Foreskin keratinocyte (primary cell): ENCODE measurements at places on chromosomes 12 and 14.
A peak's percentile ranks its signal among the peaks of the same experiment; 100 is the strongest.

- no peak for DNase-seq
Measured at GRCh38 chr14:103867020-103867419, 19.6 kb upstream of the PPP1R13B start.

DNA sequence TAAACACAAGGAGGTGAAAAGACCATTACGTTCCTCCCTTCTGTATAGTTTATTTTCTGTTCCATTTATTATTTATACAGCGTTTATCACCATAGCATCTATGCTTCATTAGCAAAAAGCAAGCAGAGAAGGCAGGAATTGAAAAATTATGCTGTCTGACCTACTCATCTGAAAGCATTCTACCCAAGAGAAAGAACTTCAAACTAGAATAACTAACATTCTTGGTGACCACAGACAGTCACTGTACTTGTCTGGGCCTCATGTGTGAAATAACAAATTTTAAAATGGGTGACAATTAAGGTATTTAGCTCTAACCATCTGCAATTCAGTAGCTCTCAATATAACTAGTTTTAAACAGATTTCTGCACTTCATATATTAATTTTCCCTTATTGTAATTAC lies 29.3 kb upstream of the PDE3A start:
- no peak for DNase-seq

GRCh38 chr12:60345442-60345841 lies 749.6 kb downstream of the SLC16A7 start:
- DNase-seq, result peak; percentile 57

DNA sequence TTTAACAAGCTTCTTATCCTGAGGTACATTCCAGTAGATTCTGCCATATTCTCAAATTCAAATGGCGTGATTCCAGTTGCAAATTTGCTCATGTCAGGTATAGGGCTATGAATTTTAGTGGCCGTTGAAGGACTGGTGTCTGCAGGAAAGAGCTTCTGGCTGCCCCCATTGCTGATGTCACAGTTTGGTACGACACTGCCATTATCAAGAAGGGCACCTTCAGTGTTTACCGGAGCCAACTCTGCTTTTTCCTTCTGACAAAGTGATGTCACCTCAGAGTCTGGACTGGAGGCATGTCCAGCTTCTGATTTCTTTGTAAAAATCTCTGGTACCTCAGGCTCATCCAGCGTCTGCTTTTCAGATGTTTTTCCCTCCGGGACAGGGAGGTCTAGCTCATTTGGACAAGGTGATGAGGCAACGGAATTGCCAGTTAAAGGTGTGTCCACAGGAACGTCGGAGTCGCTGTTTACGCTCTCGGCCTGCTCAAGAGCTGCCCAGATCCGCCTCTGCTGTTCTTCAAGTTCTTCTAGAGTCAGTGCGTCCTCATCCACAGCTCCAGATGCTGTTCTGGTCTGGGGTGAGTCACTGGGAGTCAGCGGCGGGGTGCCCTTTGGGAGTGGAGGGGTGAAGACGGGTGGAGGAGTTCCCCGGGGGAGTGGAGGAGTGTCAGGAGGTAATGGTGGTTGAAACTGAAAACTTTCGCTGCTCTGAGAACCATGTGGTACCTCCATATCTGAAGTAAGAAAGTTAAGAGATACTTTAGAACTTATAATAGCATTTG lies 27.0 kb downstream of the ZCCHC8 start:
- DNase-seq, result peak; percentile 29

DNA sequence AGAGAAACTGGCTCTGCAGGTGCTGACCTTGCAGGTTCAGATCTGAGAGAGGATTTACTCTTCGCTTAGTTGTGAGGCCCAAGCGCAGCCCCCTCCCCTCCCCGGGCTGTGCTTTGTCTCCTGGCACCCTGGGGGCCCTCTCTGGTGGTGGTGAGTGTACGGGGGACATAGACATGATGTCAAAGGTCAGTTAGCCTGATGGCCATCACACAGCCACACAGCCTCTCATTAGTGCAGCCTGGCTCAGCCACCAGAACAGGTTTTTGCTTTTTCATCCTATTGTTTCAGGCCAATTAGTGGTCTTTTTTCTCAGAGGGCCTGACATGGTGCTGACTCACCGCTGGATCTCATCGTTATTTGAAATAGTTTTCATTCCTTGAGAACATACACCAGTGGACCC lies 437.9 kb downstream of the AACS start:
- DNase-seq, result no peak

DNA sequence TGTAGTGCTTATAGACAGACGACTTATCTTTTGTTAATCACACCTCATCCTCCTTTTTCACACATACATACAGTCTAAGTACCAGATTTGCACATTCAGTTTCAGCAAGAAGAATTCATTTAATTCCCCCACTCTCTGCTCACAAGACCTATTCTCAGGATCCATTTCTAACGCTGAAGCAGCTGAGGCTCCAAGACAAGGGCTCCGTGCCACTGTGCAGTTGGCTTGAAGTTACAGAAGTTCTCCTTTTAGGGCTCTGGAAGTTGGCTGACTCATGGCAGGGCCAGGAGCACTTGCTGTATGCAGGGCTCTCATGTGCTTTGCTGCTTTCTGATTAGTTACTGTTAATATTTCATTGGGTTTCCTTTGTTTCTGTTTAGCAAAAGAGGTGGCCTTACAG lies 1566.9 kb upstream of the TMEM132C start:
- DNase-seq, result no peak

DNA sequence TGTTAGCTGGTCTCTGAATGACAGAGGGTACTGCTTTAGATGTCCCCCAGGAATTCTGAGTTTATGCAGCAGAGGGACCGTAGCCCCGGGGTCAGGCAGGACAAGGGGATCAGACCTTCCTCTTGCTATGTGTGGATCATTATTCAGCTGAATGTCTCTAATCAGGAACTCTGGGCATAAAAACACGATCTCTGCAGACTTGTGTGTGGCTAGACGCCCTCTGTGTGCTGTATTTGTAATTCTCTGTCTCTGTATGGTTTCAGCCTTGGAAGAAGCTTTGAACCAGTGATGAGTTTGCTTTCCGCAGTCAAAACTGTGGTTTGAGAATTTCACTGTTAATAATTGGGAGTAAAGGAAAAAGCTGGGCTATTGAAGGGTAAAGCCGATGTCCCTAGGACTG lies 125.3 kb downstream of the ETV6 start:
- no peak for DNase-seq

GRCh38 chr14:49461529-49462401 lies 124.4 kb downstream of the RPS29 start:
- DNase-seq, result peak; percentile 20

- DNase-seq, result peak; percentile 83
Measured at GRCh38 chr14:89425931-89426330, 8.9 kb upstream of the FOXN3 start.

GRCh38 chr12:112359290-112359689 lies 22.9 kb downstream of the HECTD4 start:
- no peak for DNase-seq

- no peak for DNase-seq
Measured at GRCh38 chr12:129670256-129670920, 233.4 kb downstream of the TMEM132D start.

GRCh38 chr14:89093083-89093730 lies 268.8 kb downstream of the TTC8 start:
- DNase-seq, result no peak

DNA sequence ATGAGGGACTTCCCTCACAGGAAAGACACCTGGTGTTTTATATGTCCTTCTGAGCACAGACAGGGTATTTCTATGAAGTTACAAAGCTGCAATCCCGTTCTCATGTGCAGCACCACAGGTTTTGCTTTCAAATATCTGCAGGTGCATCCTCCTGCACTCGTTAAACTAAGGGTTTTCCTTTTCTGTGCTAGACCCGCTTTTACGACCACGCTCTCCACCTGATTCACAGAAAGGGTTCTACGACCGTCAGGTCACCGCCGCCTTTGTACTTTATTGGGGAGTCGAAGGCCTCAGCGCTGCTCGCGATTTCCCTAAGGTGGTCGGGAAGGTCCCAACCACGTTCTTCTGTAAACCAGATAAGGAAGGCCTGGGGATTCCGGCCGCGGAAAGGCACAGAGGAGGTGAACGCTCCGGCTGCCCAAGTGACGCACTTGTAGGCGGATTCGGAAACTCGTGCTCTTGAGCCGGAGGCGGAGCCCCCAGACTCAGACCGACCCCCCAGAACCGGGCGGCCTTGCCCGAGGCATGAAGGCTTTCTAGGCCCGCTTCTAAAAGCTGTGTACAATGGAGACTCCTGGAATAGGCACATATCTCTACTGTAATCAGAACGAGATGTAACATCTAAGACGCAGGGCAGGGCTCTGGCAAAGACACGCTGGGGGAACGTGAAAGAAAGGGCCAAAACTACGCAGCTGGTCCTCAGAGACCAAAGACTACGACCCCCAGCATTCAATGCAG lies 995 bp upstream of the HSP90B1 start:
- DNase-seq, result no peak

DNA sequence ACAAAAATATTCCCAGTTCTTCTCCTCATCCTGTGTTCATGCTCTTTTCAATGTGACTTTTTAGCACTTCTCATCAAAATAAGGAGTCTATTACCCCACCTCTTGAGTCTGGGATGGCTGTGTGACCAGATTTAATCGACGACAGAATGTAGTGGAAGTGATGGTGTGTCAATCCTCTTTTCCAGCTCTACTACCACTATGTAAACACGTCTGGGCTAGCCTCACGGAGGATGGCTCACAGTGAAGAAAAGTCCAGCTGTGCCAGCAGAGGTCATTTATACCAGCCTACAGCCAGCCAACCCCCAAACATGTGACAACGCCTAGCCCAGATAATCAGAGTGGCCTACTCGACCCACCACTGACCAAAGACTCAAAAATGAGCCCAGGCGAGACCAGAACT lies 37.3 kb upstream of the FGF6 start:
- no peak for DNase-seq

DNA sequence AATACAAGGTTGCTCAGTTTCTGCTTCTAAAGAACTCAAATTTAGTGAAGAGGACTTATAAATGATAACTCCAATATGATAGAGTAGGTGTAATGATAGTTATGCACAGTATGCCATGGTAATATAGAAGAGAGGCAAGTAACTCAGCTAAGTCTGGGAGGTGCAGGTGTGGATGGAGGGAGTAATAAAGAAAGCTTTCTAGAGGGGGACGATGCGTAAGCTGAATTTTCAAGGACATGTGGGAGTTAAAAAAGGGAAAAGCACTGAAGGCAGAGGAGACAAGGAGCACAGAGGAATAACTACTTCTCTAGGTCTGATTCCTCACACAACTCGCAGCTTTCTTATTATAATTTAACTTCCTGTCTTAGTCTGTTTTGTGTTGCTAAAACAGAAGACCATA lies 49.1 kb upstream of the ZDHHC17 start:
- DNase-seq, result no peak

- no peak for DNase-seq
Measured at GRCh38 chr12:11630046-11630706, 19.3 kb upstream of the ETV6 start.

- DNase-seq, result peak; percentile 43
Measured at GRCh38 chr12:124786061-124786964, 77.4 kb downstream of the SCARB1 start.

DNA sequence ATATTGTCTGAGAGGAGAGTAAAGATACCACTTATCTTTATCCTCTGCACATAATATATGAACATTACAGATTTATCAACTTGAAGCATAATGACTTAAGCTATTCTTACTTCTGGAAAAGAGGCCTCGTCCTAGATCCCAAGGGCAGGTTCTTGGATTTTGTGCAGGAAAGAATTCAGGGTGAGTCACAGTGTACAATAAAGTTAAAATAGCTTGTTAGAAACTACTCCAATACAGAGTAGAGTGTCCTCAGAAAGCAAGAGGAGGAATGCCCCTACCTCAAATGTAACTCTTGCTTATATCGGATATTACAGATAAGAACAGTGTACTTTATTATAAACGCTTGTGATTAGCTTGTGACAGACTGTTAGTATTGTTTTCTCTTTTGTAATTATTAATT lies 41.9 kb upstream of the ABCC9 start:
- no peak for DNase-seq

DNA sequence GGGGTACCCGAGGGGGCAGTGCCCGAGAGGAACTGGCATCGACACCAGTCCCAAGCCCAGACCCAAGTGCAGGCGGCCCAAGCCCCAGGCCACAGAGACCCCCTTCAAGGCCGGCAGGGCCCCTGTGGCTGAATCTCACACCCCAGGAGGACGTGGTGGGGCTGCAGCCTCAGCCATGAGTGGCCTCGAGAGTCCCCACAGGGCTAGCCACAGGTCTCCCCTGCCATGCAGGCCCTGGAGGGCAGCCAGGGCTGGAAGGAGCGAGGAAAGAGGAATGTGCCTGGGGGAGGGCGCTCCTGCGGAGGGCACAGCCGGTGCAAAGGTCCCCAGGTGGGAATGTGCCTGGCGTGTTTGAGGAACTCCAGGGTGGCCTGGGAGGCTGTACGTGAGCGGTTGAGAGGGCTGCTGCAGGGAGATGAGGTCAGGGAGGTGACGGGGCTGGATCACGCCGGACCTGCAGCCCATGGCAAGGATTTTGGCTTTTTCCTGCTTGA lies 86.1 kb downstream of the NCOR2 start:
- DNase-seq, result no peak

GRCh38 chr14:105088812-105089745 lies 23.8 kb upstream of the GPR132 start:
- DNase-seq, result no peak

DNA sequence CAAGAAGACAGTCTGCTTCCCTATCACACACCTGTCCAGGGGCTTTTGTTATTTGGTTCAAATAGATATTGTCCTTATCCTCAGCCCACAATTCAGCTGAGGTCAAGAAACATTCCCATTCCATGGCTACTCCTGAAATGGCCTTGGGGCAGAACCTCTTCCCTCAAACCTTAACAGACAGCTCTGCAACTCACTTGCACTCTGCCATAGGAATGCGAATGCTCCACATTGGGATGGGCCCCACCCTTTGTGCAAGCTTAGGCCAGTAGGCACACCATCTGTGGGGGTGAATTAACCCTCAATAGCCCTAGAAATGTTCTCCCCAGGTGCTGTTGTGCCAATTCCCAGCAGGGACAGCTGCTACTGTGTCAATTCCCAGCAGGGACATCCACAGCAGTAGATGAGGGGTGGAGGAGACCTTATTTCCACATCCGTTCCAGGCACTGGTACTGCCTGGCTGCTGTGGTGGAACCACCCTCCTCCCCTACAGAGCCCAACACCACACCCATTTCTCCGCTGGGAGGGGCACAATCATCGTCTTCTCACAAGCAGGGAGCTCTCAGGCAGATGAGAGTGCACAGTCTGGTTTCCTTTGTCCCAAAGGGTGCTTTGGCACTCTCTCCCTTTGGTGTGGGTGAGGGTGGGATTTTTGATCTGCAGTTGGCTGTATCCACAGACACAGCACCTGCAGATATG lies 42.3 kb upstream of the GLIPR1 start:
- DNase-seq, result peak; percentile 73

DNA sequence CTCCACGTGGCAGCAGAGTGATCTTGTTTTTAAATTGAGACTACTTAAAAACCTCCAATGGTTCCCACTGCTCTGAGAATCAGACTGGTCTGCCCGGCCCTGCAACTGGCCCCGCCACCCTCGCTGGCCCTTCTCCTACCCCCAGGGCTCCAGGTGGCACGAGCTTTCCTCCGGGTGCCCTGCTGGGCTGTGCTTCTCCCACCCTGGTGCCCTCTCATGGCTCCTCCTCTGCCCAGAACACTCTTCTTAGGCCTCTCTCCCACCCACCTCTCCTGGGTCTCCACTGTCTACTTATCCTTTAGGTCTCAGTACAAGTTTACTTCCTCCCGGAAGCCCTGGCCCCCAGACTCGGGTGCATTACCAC lies 26.5 kb downstream of the CCDC92 start:
- no peak for DNase-seq

- DNase-seq, result no peak
Measured at GRCh38 chr14:61703342-61704129, 8.2 kb downstream of the HIF1A start.
